H9 (cell line): ENCODE measurements at places on chromosomes 2 and 18. TPM values are rescaled to one million over a fixed set of nuclear protein-coding genes. Genes with fewer than 3 reads are reported as not detected.
A peak's percentile ranks its signal among the peaks of the same experiment; 100 is the strongest.

DNA sequence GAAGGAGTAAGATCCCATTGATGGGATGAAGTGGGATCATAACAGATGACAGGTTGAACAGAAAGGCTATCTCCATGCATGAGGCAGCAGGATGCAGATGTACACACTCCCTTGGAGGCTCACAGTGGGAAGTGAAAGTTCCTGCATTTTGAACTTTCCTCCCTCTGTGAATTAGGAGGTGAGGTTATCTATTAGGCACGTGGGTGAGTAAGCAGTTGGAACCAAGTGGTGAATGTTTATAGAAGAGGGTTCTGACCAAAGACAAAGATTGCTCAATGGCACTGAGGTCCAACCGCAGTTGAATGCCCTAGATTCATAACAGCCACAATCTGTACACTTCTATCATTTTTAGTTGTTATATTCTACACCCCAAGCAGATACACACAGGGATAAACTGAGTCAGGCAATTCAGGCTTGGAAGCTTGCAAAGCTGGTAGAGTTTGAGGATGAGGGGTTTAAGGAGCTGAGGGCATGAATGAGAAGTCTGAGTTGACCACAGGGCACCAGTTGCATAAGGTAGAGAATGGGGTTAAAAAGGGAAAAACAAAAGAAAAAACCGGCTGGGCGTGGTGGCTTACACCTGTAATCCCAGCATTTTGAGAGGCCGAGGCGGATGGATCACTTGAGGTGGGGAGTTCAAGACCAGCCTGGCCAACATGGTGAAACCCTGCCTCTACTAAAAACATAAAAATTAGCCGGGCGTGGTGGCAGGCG lies 7.1 kb upstream of the KCMF1 start:
- no peak for DNase-seq

GRCh38 chr2:37895140-37895539 lies 29.9 kb upstream of the RMDN2 start:
- no peak for DNase-seq

DNER gene
- 1.0 and 1.1 TPM in 2 replicates for total RNA-seq

DNA sequence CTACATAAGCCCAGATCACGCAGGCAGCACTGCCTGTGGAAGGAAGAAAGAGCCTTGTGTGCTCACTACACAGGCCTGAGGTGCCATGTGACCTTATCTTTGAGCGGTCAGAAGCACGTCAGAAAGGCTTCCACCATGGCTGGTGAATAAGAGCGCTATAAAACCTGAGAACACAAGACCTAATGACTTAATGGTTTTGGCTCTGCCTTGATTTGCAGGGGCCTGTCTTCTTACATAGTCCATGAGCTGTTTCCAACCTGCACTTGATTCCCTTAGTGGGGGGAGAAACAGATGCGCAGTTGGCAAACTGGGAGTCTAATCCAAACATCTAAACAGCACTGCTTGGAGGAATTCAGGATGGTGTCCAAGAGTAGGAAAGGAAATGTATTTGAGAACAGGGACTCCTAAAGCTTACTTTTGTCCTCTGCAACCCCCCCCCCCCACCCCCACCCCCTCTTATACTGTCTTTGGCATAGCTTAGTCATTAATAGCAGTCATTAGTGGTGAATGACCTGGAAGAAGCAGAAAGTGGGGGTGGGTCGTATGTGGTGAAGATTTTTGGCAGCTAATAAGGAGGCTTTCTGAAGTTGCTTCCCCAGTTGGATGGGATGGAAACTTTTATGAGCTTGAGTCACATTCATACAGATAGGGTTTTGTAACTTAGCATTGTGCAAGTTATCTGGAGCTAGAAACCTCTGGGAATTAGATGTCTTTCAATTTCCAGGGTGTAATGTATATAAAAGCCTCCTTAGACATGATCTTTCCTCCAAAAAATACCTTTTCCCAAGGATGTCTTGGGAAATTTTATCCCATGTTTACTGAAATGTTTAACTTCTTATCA lies 454.1 kb downstream of the MEIS1 start:
- no peak for DNase-seq

GRCh38 chr2:153068052-153068451 lies 349.6 kb downstream of the ARL6IP6 start:
- DNase-seq: no peak

DNA sequence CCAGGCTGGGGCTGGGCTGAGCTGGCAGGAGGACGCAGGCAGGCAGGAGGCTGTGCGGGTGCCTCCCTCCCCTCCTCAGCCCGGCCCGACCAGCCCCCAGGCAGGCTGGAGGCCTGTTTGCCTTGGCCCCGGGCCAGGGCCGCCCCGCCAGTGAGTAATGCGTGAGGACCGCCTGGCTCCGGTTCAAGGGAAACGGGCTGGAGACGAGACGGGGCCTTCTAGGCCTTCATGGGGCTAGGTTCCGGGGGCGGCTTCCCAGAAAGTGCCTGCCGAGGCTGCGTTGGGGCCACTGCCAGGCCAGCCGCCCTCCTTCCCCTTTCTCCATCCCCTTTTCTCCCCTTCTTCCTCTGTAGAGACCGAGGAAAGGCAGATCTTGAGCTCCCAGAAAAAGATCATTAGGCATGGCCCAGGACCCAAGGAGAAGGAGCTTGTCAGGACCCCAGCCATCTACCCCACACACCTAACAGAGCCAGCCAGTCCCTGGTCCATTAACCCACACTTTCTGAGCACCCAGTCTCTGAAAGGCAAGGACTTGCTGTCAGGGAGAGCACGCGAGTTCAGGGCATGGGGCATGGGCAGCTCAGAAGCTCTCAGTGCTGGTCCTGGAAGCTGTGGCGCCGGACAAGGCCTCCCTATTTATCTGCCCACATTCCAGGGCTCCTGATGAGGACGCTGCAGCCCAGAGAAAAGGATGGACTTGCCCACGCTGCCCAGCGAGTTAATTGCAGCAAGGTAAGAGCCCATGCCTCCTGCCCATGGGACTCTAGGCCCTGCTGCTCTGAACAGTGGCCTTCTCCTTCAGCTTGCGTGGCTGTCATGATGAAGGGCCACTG lies 48.5 kb downstream of the SMAD7 start:
- peak; percentile 20 for DNase-seq
